ENCODE measurements at places on chromosomes 6 and 20. TPM values are rescaled to one million over a fixed set of nuclear protein-coding genes. Genes with fewer than 3 reads are reported as not detected.

BAK1 gene
- 5.8 TPM for total RNA-seq

DNA sequence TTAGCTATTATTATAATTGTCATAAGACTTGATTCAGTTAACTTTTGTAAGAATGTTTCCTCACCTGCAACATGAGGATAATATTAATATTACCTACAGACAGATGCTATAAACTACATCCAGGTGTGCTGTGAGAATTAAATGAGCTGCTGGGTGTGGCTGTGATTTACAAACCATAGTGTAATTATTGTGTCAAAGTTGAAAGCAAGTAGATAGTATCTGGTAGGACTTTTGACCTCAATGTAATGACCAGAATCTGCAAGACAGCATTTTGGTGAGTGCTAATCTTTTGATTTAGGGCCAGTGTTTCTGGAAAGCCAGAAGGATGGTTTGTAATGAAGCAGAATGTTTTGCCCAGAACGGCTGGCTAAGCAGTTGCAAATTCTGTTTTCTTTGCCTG, 162.5 kb downstream of the TRMT11 start:
- no peak for DNase-seq

LY6G5C gene
- not detected for total RNA-seq

HLA-DMB gene
- 4.4 TPM for total RNA-seq

- DNase-seq, result no peak
These were observed 107.7 kb upstream of the FOXC1 start for GRCh38 chr6:1502041-1502440.

All from gastrocnemius medialis (tissue), 4 donors.